ENCODE measurements at places on chromosomes 12 and 14. TPM values are rescaled to one million over a fixed set of nuclear protein-coding genes. Genes with fewer than 3 reads are reported as not detected.

The TPH2 gene
- total RNA-seq: not detected

DNA sequence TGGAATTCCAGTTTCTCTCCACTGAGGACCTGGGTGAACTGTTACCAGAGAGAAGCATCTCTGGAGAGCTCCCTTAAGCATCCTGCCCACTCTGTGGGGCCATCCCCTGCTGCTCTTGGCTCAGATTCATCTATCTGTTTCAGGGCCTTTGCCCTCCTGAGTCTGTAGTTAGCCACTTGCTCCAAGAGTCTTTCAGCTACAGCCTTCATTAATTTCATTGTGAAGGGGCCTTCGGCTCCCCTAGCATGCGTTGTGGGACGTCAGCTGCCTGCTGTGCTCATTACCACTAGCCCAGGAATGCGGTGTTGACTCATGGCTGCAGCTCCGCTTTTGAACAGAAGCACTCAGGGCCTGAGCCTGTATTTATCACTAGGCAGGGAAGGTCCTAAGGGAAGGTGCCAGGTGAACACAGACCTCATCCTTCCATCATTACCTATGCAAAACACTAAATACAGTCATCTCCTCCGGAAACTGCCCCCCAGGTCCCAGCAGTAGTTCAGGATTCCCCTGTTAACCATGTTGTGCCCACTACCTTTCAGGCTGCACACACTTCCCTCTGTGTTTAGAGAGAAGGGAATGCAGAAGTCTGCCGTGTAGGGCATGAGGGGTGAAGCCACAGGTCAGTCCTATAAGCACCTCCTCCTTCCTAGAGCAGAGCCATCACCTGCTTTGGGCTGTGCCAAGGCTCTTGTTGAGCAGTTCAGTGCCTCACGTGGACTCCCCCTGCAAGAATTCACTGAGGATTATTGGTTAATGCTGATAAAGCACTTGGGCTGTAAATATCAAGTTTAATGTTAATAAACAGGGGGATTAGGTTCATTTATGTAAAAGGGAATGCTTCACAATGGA is 191.4 kb downstream of the CACNA1C start:
- no peak for DNase-seq
- H3K4me3 ChIP-seq: no peak overlapping the region
- H3K4me1 ChIP-seq: no peaks in the 10 kb centered on the region
- no peak overlapping the region for H3K27ac ChIP-seq

- DNase-seq: no peak
- H3K4me1 ChIP-seq: peaks cover 2% of the 10 kb centered on the region
- H3K36me3 ChIP-seq: no peaks in the 10 kb centered on the region
Observed at GRCh38 chr12:46677749-46678148, 148.0 kb downstream of the SLC38A4 start.

The MSRB3 gene
- total RNA-seq: not detected

- H3K36me3 ChIP-seq: peaks cover 27% of the 10 kb centered on the region
- DNase-seq: no peak
- peaks cover 30% of the 10 kb centered on the region for H3K4me1 ChIP-seq
- no peak overlapping the region for H3K4me3 ChIP-seq
Observed at GRCh38 chr12:11877869-11878780, 192.6 kb upstream of the BCL2L14 start.

- peak overlapping the region; percentile 1 for H3K4me3 ChIP-seq
- H3K36me3 ChIP-seq: no peaks in the 10 kb centered on the region
- peaks cover 60% of the 10 kb centered on the region for H3K27me3 ChIP-seq
- H3K4me1 ChIP-seq: peaks cover 15% of the 10 kb centered on the region
- no peak overlapping the region for H3K27ac ChIP-seq
Observed at GRCh38 chr12:113463746-113464451, 7.8 kb downstream of the LHX5 start.

The ANO2 gene
- total RNA-seq: not detected
